Activated CD4-positive, CD25-positive, alpha-beta regulatory T cell treated with anti-CD3 and anti-CD28 coated beads, Interleukin-2, amount 50 U/mL, for 72 hours (primary cell): ENCODE measurements at places on chromosomes 1 and 21.

GRCh38 chr1:37905727-37906126, 41.1 kb downstream of the INPP5B start:
- DNase-seq, result no peak

- no peak for DNase-seq
Measured at GRCh38 chr1:68162761-68163160, 69.6 kb downstream of the WLS start.

DNA sequence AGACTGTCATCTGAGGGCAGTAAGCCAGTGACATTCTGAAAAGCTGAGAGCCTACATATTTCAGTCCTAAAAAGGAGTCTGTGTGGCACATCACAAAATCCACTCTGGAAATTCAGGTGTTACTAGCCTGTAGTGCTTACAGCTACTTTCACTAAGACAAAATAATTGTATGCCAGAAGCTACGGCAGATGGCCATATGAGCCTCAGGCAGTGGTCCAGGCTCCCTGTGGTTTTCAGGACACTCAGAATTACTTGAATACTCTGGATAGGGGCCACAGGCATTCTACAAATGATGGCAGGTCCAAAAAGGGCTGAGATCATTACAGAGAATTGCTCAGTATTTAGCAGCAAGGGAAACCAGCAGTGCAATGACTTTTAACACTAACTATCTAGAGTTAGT, 527.1 kb downstream of the MRPL39 start:
- DNase-seq, result no peak

DNA sequence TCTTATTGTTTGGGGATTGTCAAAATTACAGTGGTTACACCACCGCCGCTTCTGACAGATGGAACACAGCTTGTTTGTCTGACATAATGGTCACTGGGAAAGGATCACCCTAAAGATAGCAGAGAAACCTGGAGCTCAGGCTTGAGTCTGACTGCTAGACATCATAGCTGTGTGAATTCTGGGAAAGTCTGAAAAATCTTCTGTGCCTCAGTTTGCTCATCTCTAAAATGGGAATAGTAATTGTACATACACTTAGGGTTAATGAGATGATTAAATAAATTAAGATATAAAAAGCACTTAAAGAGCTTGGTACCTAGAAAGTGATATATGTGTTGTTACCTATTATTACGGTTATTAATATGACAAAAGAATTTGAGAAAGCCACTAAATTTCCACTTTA, 39.7 kb upstream of the NRIP1 start:
- no peak for DNase-seq

GRCh38 chr21:28308516-28308915, 684.2 kb downstream of the LTN1 start:
- DNase-seq, result no peak

- DNase-seq, result no peak
Measured at GRCh38 chr1:51444534-51445192, 74.4 kb downstream of the EPS15 start.

- DNase-seq, result no peak
Measured at GRCh38 chr1:56297904-56298303, 281.5 kb downstream of the PLPP3 start.

- no peak for DNase-seq
Measured at GRCh38 chr1:204190212-204191211, 5.8 kb downstream of the KISS1 start.

- no peak for DNase-seq
Measured at GRCh38 chr1:218462116-218462515, 117.0 kb downstream of the TGFB2 start.

DNA sequence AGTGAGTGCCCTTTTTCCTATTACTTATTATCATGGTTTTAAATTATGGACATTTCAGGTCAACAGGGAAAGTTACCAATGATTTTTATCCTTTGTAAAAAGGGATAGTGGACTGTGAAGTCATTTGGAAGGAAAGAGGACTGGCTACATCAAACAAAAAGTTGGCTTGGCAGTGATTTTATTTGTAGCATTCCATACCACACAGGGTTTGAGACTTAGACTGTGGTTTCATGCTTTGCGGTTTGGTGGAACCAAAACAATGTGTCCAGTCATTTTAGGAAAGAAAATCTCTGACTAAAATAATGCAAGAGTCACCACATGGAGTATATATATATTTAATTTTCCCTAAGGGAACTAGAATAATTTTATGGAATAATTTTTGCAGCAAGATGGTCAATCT, 239.5 kb downstream of the HMCN1 start:
- DNase-seq, result no peak

GRCh38 chr1:158105352-158106095, 75.2 kb upstream of the CD1D start:
- no peak for DNase-seq

DNA sequence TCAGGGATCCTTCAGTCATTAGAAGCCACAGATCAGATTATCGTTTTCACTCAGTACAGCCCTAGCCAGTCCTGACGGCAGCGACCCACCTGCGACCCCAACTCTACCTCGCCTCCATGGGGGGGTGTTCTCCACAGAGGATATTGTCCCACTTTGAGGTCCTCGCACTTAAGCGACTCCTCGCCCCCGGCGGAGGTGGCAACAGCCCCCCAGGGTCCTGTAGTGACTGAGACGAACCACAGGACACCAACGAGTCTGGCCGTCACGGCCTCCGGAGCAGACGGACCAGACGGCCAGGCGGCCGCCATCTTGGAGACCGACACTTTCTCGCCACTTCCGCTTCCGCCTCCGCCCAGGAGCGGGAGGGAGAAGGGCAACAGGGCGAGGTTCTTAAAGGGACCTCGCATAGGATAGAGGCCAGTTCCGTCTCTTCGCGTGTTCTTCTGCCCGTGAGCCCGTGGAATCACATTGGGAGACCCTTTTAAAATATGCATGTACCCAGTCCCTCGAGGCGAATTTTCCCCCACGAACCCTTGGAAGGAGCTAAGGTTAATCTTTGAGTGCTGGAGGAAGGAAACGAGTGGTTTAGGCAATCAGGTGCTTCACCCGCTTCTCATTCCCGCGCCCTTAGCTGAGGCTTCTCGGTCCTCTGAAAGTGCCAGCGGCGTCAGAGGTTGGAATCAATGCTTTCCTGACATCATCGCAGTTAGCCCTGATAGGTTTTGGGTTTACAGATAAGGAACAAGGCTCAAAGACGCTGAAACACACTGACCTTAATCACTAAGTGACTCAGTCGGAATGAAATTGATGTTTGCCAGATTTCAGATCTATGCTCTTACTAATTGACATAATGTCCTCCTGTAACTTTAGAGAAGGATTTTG, at the start of gene TM2D1:
TSS of gene TM2D1 (minus strand) at position 329 of the 882 bp plus-strand sequence. CDS start at position 308, 21 bp downstream.
- DNase-seq, result peak; percentile 87

DNA sequence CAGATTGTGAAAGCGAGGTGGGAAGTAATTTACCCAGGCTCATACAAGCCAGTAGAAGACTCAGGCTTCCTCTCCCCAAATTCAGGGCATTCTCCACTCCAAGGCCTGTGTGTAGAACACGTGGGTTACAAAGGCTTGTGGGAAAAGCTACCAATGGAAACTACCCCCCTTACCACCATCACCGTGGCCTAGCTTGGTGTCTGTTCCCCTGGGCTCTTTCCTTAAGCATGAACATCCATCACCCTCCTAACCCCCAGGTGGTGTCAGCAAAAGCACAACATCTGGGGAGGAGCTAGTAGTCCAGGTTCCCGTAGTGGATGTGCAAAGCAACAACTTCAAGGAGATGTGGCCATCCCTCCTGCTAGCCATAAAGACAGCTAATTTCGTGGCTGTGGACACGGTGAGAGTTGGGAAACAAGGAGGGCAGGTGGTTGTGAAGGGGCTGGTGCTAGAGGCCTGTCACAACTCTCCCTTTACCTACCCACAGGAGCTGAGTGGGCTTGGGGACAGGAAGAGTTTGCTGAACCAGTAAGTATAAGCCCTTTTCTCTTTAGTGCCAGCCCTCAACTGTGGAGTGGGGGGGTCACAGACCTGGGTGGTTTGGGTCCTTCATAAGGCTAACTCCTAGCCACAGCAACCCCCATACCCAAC, 701 bp upstream of the MUTYH start:
- DNase-seq, result no peak
